Iris pigment epithelial cell (primary cell): ENCODE measurements at places on chromosomes 5 and 9.

DNA sequence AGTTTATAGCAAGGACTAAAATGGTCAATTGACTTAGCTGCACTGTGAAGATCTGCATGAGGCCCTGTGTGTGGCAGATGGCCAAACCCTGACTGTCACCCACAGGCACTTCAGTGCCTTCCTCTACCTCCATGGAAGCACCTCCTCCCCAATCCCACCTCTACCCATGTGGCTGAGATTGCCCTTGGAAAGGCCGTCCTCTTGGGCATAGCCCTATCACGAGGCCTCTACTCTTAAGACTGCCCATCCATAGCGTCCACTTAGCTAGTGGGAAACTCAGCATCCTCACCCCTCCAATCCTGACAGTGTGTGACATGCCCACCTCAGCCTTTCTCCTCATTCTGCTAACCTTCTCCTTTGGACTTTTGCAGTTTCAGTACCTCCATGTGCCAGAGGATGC, 510.2 kb downstream of the BNC2 start:
- no peak for DNase-seq

GRCh38 chr5:12313602-12314001, 409.4 kb upstream of the CTNND2 start:
- DNase-seq: no peak

GRCh38 chr9:86876621-86877196, 70.6 kb downstream of the GAS1 start:
- no peak for DNase-seq

DNA sequence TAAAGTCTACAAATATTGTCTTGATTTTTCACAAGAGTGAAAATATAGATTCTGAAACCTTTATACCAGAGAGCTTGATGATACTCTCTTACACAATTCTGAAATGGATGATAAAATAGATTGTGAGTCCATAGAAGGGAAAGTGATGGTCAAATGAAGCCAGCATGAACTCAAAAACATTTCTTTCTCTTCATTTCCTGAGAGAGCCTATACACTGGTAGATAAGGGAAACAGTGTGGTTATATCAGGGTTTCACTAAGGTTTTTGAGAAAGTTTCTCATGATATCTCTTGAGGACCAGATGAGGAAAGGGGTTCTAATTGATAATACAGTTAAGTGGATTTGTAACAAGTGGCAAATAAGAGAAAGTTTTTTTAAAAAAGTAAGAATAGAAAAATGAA, 254.1 kb downstream of the PJA2 start:
- DNase-seq: no peak
